SJCRH30 (cell line): ENCODE measurements at places on chromosomes 12 and 14. TPM values are rescaled to one million over a fixed set of nuclear protein-coding genes. Genes with fewer than 3 reads are reported as not detected.

The POTEM gene
- not detected in 2 replicates for total RNA-seq

The RD3L gene
- not detected in 2 replicates for total RNA-seq

DNA sequence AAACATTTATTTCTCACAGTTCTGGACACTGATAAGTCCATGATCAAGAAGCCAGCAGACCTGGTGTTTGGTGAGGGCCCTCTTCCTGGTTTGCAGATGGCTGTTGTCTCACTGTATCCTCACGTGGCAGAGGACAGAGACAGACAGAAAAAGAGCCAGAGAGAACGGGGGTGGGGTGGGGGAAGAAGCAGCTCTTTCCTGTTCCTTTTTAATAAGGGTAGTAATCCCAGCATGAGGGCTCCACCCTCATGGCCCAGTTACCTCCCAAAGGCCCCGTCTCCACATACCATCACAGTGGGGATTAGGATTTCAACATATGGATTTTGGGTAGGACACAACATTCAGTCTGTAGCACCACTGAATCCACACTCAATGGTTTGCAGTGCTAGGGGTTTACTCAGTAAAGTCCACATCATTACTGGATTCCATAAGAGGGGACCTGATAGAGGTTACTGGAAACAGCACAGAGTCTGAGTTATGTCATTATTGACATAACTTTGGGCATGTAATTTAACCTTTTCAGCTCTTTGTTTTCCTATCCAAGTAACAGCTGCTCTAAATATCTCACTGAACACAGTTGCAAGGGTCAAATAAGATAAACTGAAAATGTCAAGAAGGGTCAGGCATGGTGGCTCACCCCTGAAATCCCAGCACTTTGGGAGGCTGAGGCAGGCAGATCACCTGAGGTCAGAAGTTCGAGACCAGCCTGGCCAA lies 53.2 kb downstream of the RPAP3 start:
- H3K36me3 ChIP-seq, result no peaks in the 10 kb centered on the region

- no peak for DNase-seq
- peak overlapping the region; percentile 78 for H3K4me3 ChIP-seq
These were observed 390 bp downstream of the BRAP start for GRCh38 chr12:111685322-111685810.

The SALL2 gene
- total RNA-seq, result 16.4 and 19.7 TPM in 2 replicates

- no peaks in the 10 kb centered on the region for H3K27me3 ChIP-seq
- H3K36me3 ChIP-seq, result no peaks in the 10 kb centered on the region
- no peak overlapping the region for H3K27ac ChIP-seq
- peaks cover 10% of the 10 kb centered on the region for H3K4me1 ChIP-seq
- no peak for DNase-seq
These were observed 67.8 kb downstream of the CD163L1 start for GRCh38 chr12:7376196-7376595.

The DENND5B gene
- 20.8 and 22.4 TPM in 2 replicates for total RNA-seq

DNA sequence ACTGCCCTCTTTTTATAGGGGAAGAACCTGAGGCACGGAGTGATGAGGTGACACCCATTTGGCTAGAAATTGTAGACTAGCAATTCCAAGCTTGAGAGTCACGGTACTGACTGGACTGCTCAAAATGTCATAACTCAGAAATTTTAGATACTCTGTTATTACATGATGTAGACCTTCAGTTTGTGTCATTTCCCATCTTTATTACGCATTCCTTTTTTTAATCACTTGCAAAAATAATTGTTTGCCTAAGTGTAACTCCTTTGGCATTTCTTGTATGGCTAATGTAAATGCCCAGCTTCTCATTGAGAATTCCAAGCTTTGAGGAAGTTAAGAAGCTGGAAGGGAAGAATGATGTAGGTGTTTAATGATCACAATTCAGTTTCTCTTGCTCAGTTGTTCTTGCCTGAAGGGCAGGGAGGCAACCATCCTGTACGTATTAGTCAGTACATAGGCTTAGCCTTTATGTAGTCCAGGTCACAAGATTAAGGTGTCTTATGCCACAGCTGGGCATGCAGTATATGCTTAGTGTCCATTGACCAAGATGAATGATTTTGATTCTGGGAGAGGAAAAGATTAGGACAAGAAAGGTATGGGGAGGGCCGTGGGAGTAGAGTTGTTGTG lies 68.2 kb upstream of the EVL start:
- DNase-seq, result no peak
- no peak overlapping the region for H3K27ac ChIP-seq
- no peaks in the 10 kb centered on the region for H3K27me3 ChIP-seq
- H3K4me1 ChIP-seq, result no peaks in the 10 kb centered on the region
- H3K36me3 ChIP-seq, result no peaks in the 10 kb centered on the region
- H3K4me3 ChIP-seq, result no peak overlapping the region

- H3K27me3 ChIP-seq, result no peaks in the 10 kb centered on the region
- H3K4me1 ChIP-seq, result 0 out of 2 replicates have a peak, but pooled peaks cover 4% of the 10 kb centered on the region
- no peak for DNase-seq
- no peak overlapping the region for H3K4me3 ChIP-seq
- no peak overlapping the region for H3K27ac ChIP-seq
These were observed 57.6 kb downstream of the ACADS start for GRCh38 chr12:120783197-120783596.

DNA sequence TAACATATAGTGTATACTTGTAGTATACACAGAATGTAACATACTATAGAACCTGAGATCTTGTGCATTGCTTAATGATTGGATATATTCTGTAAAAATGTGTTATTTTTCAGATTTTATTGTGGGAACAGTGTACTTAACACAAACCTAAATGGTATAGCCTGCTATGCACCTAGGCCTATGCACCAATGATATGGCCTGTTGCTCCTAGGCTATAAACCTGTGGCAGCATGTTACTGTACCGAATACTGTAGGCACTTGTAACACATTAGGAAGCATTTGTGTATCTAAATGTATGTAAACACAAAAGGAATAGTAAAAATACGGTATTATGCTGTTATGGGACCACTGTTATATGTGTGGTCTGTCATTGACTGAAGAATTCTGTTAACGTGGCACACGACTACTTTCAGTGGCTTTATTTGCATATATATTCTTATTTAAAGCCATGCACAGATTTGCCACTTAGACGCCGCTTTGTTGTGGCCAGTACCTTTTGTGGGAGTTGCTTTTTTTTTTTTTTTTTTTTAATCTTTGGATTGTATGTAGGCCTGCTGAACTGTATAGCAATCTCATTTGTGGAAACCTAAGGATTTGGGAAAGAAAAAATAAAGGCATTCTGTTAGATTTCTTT lies 7.4 kb downstream of the PAPOLA start:
- no peaks in the 10 kb centered on the region; the same call in 1 of the 2 replicates for H3K36me3 ChIP-seq
- H3K4me3 ChIP-seq, result no peak overlapping the region
- no peaks in the 10 kb centered on the region for H3K27me3 ChIP-seq
- 0 out of 2 replicates have a peak, but pooled peaks cover 2% of the 10 kb centered on the region for H3K4me1 ChIP-seq

DNA sequence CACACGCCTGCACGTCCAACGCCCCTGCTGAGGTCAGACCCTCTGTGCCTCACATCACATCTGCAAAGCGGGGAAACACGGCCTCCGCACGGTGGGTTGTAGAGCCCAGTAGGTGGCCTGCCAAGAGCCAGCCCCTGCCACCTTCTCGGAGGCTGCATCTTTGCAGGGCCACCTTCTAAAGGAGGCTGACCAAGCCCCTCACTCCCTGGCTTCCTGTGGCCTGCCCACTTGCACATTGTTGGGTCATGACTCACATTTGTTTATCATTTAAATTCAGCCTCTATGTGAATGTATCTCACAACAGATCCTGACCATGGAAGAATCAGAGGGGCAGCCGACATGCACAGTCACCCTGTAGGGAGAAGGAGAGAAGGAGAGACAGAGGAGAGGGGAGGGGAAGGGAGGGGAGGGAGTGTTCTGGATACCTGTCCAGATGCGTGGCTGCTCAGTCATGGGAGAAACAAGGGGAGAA lies 319.5 kb upstream of the DIO3 start:
- DNase-seq, result no peak
- no peaks in the 10 kb centered on the region for H3K27me3 ChIP-seq
- H3K27ac ChIP-seq, result no peak overlapping the region
- no peak overlapping the region for H3K4me3 ChIP-seq
- H3K36me3 ChIP-seq, result no peaks in the 10 kb centered on the region

DNA sequence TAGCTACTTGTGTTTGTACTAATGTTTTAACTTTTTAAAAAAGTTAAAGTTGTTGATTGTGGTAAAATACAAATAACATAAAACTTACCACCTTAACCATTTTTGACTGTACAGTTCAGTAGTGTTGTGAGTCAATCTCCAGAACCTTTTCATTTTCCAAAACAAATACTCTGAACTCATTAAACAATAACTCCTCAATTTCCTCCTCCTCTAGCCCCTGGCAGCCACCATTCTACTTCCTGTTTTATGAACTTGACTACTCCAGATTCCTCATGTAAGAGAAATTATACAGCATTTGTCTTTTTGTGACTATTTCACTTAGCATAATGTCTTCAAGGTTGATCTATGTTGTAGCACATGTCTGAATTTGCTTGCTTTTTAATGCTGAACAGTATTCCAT lies 299.1 kb upstream of the AMIGO2 start:
- no peak overlapping the region for H3K27ac ChIP-seq
- H3K27me3 ChIP-seq, result no peaks in the 10 kb centered on the region
- DNase-seq, result no peak
- peaks cover 3% of the 10 kb centered on the region; the same call in 1 of the 2 replicates for H3K4me1 ChIP-seq

GRCh38 chr12:113418213-113418879 lies 3.8 kb upstream of the SDSL start:
- H3K4me1 ChIP-seq, result 0 out of 2 replicates have a peak, but pooled peaks cover 4% of the 10 kb centered on the region
- H3K27ac ChIP-seq, result no peak overlapping the region
- H3K4me3 ChIP-seq, result no peak overlapping the region
- H3K27me3 ChIP-seq, result no peaks in the 10 kb centered on the region
- DNase-seq, result no peak
- H3K36me3 ChIP-seq, result no peaks in the 10 kb centered on the region

DNA sequence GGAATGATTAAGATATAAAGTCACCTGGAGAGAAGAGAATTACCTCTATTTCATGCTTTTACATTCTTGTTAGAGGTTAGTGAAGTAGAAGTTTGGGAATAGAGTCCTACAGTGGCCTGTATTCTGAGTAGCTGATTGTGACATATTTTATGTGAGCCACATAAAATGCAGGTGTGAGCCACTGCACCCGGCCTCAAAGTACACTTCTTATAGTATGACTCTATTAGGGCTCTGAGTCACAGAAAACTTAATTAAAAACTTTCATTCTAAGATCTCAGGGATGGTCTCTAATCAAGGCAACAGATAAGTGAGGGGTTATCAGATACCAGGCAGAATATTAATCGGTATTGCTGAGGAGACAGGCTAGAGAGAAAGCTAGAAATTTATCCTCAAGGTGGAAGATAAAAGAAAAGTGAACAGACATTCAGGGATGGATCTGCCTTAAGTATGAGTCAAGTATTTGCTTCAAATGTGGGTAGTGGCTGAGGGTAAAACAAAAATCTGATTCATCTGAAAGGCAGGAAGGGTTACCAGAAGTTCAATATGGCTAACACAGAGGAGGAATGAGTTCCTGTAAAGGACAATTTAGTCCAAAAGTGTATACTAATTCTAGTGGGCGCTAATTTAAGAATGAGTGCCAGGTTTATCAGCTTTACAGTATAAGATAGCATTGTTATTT lies 5.5 kb upstream of the G2E3 start:
- no peaks in the 10 kb centered on the region for H3K36me3 ChIP-seq
- no peak for DNase-seq
- H3K27ac ChIP-seq, result no peak overlapping the region
- no peak overlapping the region for H3K4me3 ChIP-seq
- H3K4me1 ChIP-seq, result peaks cover 4% of the 10 kb centered on the region; the same call in 1 of the 2 replicates

The P3H3 gene
- 13.7 and 19.3 TPM in 2 replicates for total RNA-seq

DNA sequence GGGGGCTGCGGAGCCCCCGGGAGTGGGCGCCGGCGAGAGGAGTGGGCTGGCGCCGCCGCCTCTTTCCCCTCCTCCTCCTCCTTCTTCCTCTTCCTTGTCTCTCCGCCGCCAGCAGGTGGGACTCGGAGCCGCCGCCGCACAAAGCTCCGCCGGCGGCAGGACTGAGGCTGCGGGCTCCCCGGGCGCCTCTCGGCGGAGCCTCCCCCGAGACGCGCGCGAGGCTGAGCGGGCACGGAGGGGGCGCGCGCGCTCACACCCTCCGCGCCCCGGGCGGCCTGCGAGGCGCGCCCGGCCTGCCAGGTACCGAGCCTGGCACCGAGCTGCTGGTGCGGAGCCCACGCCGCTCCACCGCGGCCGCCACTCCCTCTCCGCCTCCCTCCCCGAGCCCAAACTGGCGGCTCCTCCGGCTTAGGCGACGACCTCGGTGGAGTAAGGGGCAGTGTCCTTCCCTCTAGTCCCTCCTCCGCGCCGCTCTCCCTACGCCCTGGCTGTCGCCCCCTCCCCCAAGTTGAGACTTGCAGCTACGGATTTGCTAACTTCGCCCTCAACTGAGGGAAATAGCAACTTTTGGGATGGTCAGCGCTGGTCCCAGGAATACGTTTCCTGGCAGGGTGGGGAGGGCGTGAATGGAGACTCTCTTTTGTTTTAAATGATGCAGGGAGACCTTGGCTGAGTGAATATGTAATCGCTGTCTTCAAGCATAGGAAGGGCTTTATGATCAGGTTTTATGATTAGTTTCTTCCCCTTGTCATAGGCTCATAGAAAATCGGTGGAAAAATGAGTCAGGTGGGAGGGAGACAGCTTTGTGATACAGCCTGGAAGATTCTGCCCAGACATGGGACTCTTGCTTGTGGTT lies 199.5 kb upstream of the CAND1 start:
- H3K27ac ChIP-seq, result no peak overlapping the region
- H3K4me1 ChIP-seq, result no peaks in the 10 kb centered on the region
- DNase-seq, result peak; percentile 55

GRCh38 chr14:87628129-87628528 lies 364.9 kb downstream of the GALC start:
- H3K27ac ChIP-seq, result peak overlapping the region; percentile 23; the same call in 1 of the 2 replicates
- peak; percentile 58 for DNase-seq
- no peaks in the 10 kb centered on the region for H3K27me3 ChIP-seq
- H3K4me1 ChIP-seq, result peaks cover 21% of the 10 kb centered on the region

DNA sequence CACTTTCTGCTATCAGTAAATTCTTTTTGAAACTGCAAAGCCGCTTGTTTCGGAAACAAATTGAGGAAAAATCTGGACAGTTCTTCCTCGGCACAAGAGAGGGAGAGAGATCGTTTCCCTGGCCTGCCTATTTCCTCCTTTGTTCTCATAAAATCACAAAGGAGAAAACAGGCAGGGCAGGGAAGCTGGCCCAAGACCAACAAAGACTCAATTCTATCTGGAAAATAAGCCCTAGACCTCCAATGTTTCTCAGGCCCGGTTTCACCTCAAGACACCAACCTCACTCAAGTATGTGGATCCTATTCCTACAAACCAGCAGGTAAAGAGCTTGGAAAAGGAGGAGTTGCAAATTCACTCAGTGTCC lies 19.5 kb downstream of the DICER1 start:
- no peak for DNase-seq
- H3K27me3 ChIP-seq, result no peaks in the 10 kb centered on the region
- H3K36me3 ChIP-seq, result peaks cover 42% of the 10 kb centered on the region
- H3K4me1 ChIP-seq, result 0 out of 2 replicates have a peak, but pooled peaks cover under 1% of the 10 kb centered on the region

GRCh38 chr14:21168055-21168454 lies 12.2 kb upstream of the OR5AU1 start:
- no peaks in the 10 kb centered on the region for H3K4me1 ChIP-seq
- H3K27me3 ChIP-seq, result no peaks in the 10 kb centered on the region

- DNase-seq, result no peak
- no peak overlapping the region for H3K27ac ChIP-seq
- no peaks in the 10 kb centered on the region for H3K27me3 ChIP-seq
These were observed 31.5 kb upstream of the ANO6 start for GRCh38 chr12:45184147-45184963.
